ENCODE measurements at places on chromosomes 11 and 22.

DNA sequence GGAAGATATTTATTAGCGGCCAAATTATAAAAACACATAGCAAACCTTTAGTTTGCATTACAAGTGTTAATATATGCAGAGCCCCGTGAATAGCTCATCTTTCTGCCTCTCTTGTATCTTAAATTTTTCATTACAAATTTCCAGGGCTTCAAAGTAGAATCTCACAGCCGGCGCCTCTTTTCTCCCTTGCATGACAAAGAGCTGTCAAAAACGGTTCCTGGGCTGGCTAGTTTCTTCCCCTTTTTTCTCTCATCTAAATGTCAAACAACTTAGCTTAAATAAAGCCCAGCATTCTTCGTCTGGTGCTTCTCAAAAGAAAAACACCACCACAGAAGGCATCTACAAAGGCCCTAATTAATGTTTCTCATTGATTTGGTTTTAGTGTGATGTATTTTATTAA, 253.0 kb downstream of the INSC start:
- no peak for DNase-seq

DNA sequence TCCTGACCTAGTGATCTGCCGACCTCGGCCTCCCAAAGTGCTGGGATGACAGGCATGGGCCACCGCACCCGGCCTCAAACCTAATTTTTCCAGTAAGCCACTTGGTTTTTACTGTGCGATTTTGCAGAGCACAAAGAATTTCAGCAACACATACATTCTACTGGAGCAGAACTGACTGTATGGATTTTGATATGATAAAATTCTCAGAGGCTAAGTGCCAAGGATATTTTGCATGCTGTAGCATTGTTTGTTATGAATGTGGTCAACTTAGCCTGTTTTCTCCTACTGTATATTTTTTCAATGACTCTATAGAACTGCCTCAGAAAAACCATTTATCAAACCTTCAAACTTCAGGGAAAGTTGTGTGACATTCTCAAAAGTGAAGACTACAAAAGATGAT, 89.2 kb downstream of the FAT3 start:
- DNase-seq: no peak

DNA sequence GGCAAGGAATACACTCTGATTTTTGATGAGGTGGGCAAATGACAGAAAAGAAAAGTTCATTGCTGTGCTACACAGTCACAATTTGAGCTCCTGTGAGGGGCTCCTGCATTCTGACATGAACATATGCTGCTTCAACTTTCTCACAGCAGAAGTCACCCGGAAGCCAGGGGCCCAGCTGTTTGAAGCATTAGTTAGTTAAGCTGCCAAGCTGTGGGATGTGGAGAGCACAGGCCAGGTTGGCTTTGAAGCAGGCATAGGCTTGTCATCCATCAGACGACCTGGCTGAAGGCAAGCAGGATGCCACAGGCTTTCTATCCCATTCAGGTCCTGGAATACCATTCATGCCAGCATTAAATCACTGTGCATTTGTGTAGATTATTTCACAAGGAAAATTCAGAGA, 63.1 kb downstream of the MTNR1B start:
- no peak for DNase-seq

GRCh38 chr11:79363256-79363655, 77.6 kb downstream of the TENM4 start:
- DNase-seq: no peak

DNA sequence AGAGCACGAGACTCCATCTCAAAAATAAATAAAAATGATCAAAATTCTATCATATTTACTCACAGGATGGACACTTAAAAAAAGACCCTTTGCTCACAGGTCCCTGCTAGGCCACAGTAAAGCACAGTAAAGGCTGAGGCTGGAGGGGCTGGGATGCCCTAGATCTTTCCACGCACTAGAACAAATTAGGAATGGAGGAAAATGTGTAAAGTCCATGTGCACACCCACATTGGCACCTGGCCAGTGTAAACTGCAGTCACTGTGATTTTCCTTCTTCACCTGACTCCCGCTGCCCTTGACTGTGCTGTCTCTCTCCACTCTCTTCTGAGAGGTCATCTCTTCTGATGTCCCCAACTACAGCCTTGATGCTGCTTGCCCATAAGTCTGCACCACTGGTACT, 195.5 kb downstream of the EFCAB6 start:
- DNase-seq: no peak

GRCh38 chr11:76689313-76690260, 19.0 kb upstream of the LRRC32 start:
- DNase-seq: no peak

- DNase-seq: no peak
Measured at GRCh38 chr11:13064593-13064992, 55.5 kb downstream of the RASSF10 start.

DNA sequence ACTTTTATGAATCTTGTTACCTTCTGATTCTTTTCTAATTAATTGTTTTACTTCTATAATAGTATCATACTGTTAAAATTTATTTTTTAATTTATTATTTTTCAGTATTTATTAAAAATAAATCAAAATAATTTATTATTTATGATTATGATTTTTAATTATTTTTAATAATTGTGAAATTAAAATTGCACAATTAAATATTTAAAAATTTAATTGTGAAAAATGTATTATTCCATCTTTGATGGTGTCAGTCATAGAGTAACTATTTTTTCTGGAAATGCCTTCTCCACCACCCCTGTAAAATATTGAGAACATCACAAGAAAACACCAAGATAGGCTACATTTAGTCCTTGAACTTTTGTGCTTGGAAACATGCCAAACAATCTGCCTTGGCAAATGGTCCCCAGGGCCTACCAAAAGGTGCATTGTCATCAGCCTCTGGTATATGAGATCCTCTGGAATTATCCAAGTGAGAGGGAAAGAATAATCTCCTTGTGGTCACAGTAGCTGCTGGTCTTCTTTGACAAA, at the start of gene OR8H2:
Gene OR8H2, plus strand, starts transcription at position 478 of the 528 bp plus-strand sequence. CDS start 1,356 bp downstream, outside the sequence.
- no peak for DNase-seq

DNA sequence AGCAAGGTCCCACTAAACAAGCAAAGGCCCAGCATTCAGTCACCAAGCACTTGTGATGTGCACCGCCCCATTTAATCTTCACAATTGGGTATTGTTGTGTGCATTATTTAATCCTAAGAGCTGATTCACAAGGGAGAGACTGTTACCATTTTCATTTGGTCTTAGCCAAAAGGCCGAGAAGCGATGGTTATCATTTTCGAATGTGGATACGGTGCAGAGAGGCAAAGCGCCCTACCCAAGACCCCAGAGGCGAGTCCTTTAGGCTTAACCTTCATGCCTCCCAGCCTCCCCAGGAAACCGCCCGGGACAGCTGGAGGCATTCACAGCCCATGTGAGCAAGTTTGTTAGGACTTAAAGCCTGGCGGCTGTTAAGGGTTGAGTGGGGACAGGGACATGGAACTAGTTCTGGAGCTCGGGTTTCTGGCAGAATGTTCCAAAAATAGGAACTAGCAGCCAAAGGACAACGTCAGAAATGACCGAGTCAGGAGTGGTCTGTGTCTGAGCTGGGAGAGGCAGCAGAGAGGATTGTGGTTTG, 13.0 kb upstream of the UPK3A start:
- DNase-seq: no peak

DNA sequence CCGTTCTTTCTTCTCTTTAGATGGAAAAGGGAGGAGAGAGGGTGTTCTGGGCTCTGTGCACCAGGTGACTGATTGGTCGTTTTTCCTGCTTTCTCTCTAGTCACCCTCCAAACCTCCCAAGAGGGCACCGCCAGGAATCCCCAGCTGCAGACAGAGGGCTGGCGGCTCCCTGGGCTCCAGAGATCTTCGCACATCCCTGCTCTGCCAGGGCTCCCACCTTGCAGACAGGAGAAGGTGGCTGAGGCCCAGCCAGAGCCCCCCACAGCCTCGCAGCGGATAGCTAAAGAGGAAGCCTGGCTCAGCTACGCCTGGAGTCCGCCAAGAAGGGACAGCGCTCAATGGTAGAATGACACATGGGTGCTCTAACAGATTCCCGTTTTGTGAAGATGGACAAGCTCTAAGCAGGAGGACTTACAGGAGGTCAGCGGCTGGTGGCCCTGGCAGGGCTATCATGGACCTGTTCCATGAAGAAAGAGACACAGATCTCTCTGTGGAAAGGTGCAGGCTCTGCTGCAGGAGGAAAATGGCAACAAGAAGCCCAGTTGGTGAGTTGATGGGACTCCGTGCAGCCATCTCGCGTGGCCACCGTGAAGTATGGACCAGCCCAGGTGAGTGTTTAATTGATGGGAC, 976.9 kb downstream of the BRD1 start:
- no peak for DNase-seq

- DNase-seq: peak; percentile 30
Measured at GRCh38 chr22:26360169-26360885, 68.7 kb upstream of the ASPHD2 start.

DNA sequence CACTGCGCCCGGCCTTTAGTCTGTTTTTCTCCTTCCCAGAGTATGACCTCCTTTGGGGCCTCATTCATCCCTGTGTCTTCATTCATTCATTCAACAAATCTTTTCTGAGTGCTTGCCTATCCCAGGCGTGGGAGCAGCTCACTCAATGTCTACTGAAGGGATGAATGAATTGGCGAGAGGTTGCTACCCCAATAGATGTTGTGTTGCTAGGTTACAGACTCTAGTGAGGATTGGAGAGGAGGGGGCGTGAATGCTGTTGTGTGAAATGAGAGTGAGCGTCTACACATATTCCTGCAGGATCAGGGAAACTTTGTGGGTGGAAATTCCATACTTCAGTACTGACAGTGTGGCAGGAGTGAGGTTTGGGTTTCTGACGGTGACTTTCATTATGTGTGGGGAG, 55.5 kb upstream of the EP300 start:
- no peak for DNase-seq

DNA sequence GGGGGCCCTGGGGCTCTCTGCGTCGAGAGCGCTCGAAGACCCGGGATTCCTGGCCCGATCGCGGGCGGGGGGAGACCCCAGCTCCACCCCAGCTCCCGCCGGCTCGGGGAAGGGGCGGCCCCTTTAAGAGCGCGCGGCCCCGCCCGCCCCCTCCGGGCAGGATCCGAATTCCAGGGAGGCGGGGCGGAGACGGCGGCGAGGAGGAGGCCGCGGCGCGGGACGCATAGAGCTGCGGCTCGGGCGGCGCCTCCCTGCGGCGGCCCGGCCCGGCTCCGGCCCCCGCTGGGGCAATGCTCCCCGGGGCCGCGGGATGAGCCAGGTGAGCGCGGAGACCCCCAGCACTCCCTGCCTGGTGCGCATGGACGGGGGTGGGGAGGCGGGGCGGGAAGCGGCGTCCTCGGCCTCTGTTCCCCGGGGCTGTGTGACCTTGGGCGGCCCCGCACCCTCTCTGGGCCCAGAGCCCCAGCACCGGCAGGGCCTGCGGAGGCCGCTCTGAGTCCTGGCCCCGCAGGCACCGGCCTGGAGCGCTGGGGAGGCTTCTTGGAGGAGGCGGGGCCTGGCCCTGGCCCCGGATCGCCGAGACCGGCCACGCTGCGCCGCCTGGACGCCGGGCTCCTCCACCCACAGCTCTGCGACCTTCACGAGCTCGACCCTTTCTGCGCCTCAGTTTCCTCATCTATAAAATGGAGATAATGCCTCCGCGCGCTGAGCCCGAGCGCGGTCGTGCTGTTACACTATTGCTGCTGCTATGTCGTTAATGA, 565 bp downstream of the GAS2L1 start:
- DNase-seq: no peak

DNA sequence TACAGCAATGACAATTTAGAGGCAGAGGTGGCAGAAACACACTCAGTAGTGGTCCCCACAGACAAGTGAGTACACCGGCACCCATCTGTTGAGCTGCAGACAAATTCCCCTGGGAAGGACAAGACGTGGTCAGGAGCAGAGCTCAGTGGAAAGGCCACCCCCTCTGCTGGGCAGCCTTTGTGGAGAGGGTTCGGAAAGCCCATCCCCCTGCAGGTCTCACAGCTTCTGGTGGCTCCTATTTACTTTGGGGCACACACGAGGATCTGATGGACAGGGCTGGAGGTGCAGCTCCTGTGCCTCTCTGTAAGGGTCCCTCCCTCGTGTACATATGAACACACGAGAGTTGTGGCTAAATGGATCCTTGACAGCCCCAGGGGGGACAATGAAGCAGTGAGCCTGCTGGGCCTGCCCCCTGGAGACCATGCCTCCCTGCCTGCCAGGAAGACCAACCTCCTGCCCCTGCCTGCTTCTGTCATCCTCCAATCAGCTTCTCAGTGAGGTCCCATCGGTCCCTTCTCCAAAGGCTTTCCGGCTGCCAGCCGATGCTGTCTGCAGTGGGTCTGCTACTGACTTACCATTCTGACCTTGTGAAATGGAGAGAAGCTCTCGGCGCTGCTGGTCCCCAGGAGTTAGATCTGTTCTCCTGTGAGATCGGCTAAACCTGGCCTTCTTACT, 161.5 kb downstream of the CACNA1I start:
- DNase-seq: no peak

DNA sequence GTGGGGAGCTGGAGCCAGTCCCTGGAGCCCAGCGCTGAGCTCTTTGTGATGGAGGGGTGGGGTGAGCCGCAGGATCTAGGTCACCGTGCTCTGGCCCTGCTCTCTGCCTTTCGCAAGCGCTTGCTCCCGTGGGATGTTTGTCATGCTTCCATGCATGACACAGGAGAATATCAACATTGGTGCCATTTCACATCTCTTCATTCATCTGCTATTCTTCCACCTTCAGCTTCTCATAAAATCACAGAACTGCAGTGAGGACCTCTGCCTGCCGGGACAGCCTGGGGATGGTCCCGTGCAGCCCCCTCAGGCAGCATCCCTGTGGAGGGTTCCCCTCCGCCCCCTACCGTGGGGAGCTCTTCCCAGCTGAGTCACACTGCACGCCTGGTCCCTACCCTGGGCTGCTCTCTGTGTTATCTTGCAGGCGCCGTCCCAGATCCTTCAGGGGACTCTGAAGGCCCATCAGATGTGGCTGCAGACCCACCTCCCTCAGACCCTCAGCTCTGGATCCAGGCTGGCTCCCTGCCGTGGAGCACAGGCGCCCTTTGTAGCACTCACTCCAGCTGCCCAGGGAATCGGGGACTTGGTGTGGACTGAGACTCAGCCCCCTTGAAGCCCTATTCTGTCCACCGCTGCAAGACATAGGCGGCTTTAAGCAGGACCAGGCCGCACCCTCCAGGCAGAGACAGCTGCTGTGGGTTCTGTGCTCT, 5.1 kb upstream of the SEPTIN5 start:
- no peak for DNase-seq

DNA sequence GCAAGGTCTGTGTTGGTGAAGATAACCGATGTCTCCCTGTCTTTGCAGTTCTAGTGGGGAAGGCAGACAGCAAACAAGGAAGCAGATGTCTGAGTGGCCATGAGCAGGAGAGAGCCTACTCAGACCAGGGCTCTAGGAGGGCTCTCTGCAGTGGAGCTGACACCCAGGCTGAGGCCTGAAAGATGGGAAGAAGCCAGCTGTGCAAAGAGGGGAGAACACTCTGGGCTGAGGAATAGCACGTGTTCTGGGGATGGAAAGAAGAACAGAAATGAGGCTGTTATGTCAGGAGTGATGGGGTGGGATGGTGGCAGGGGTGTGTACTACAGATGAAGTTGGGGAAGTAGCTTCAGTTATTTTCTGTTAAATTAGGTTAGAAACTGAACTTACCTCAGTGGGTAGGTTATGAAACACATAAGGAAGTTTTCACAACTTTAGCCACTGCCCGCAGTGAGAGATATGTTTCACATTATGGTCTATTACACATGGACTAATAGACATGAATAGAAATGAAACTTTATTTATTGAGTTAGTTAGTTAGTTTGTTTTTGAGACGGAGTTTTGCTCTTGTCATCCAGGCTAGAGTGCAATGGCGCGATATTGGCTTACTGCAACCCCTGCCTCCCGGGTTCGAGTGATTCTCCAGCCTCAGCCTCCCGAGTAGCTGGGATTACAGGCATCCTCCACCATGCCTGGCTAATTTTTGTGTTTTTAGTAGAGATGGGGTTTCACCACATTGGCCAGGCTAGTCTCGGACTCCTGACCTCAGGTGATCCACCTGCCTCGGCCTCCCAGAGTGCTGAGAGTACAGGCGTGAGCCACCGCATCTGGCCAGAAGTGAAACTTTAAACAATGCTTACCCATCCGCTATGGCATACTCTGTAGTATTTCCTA, 7.8 kb downstream of the DCPS start:
- DNase-seq: no peak
